G401 (cell line): ENCODE measurements at places on chromosomes 13 and 19. TPM values are rescaled to one million over a fixed set of nuclear protein-coding genes. Genes with fewer than 3 reads are reported as not detected.
A peak's percentile ranks its signal among the peaks of the same experiment; 100 is the strongest.

DNA sequence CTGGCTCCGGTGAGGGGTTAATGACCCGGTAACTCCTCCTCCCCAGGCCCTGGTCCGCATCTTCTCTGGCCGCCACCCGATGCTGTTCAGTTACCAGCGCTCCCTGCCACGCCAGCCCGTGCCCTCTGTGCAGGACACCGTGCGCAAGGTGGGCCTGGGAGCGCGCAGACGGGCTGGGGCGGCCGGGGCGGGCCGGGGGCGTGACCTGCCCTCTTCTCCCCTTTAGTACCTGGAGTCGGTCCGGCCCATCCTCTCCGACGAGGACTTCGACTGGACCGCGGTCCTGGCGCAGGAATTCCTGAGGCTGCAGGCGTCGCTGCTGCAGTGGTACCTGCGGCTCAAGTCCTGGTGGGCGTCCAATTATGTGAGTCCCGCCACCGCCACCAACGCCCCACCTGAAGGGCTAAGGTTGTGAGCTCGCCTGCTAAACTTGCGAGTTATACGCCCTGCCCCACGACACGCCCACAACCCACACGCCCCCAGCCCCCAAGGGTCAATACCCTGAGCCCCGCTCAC, 10.4 kb downstream of the CPT1C start:
- no peak for DNase-seq

GRCh38 chr13:39419876-39420275, 183.1 kb downstream of the LHFPL6 start:
- peak; percentile 72 for DNase-seq

DNA sequence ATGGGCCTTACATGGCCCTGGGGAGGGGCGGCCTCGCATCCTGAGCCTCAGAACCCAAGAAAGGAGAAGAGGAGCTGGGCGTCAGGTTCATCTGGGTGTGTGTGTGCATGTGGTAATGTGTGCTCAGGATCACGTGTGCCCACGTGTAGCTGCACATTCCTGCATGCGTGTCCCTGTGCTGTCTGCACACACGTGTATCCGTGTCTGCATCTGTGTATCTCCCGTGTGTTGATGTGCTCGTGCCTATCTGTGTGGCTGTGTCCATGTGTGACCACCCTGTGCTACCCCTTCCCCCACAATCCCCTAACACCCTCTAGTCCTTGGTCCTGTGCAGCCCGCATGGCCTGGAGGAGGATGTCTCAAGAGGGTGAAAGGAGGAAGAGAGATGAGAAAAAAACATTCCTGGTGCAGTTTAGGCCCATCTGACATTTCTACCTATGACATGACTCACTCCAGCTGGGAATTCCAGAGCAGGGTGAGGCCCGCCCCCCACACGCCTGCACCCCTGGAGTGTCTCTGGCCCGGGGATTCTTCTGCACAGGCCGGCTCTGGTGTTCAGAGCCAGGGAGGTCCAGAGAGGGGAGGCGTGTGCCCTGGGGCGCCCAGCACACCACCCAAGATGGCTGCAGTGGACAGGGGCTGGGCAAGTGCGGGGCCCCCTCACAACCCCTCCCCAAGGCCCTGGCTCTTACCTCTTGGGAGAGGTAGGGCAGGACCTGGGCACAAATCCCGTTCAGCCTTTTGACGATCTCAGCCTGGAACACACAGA, 7.1 kb downstream of the TLE5 start:
- peak; percentile 38 for DNase-seq

GRCh38 chr13:51180853-51181511, 41.2 kb upstream of the FAM124A start:
- no peak for DNase-seq

The CBARP gene
- total RNA-seq: 3.6 and 5.6 TPM in 2 replicates

GRCh38 chr13:43401361-43401760, 378.0 kb downstream of the DNAJC15 start:
- DNase-seq: no peak

DNA sequence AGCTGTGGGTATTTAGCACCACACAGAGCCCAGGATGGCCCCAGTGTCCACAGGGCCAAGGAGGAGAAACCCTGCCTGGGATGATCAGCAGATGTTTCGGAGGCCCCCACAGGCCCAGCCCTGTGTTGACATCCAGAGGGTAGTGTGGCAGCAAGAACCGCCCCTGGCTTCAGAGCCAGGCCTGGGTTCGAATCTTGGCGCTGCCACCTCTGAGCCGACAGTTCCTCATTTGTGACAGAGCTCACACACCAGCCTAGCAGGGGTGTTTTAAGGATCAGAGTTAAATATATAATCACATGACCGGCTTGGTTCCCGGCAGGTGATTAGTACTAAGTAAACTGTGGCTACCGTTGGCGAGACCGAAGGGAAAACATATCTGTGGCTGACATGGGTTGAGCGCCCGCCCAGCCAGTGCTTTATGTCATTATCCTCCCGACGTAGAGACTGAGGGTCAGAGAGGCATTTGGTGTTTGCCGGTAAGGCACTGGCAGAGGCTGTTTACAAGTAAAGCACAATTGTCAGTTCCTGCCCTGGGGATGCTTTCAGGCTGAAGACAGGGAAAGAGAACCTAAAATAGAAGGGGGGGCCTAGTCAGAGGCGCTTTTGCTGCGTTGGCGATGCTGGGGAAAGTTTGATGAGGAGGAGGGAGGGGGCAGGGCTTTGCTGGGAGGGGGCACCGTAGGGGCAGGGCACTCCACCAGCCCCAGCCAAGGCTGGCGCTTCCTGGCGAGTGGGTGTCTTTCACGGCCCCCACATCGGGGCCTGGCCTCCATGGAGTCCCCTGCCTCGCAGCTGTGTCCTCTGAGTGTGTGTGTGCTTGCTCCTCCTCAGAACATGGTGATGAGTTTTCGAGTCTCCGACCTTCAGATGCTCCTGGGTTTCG, 4.8 kb downstream of the PIAS4 start:
- no peak for DNase-seq

- DNase-seq: no peak
Measured at GRCh38 chr13:45162194-45162593, 38.7 kb downstream of the KCTD4 start.

The KLK5 gene
- total RNA-seq: 0.58 TPM in 1 of 2 replicates, not detected in the other

DNA sequence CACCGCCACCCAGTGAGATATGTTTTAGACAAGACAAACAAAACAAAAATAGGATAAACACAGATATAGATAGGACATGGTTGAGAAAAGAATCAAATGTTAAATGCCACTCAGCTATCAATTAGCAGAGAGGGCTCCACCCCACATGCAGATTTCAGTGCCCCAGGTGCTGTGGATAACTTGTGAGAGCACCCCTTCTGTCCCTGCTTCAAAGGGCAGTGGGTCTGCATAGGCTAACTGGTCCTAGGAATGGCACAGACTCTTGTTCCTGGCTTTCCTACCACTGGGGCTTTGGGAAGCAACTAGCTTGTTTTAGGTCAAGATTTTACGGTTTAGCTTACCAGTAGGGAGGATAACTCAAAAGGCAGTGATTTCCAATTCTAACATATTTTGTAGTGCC, 460.3 kb downstream of the TSHZ3 start:
- DNase-seq: no peak

The BST2 gene
- 174 and 187 TPM in 2 replicates for total RNA-seq

GRCh38 chr19:30441011-30441410, 68.8 kb downstream of the ZNF536 start:
- DNase-seq: peak; percentile 63

The FGF9 gene
- total RNA-seq: not detected in 2 replicates

The SHC2 gene
- total RNA-seq: 12.7 and 14.3 TPM in 2 replicates

The SSBP4 gene
- 272 and 351 TPM in 2 replicates for total RNA-seq

- DNase-seq: no peak
Measured at GRCh38 chr13:40558656-40559055, 107.8 kb downstream of the FOXO1 start.

The FGF22 gene
- total RNA-seq: not detected in 2 replicates
